Femur (tissue), 1 donor: ENCODE measurements at places on chromosomes 11 and 22.

GRCh38 chr11:77384571-77384970 lies 83.1 kb upstream of the GDPD4 start:
- no peak for DNase-seq

GRCh38 chr11:33324302-33324985 lies 67.3 kb downstream of the HIPK3 start:
- no peak for DNase-seq

GRCh38 chr11:12182676-12183541 lies 72.5 kb downstream of the MICAL2 start:
- peak; percentile 77 for DNase-seq

DNA sequence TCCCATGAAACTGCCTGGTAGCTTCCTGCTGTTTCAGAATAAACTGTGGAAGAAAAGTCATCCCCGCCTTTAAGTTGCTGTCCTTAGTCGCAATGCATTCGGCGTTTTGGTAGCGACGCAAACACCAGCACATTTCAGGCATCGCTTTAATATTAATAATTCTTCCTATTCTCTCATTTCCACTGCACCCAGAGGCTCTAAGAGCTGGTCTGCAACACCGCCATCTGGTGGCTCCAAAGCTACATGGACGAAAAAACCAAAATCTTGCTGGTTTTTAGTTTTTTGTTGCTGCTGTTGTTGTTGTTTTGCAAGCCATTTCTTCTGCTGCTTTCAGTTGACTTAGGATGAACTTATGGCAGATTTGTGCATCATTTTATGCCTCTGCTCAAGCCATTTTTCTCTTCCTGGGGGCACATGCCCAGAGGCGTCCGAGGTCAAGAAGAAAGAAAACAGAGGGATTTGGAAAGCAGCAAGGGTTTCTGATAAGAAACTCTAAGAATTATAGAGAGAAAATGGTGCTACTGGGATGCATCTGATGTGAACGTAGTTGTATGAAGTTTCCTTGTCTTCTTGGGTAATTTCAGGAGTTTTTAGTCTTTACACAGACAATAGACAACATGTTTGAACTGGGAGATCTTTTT lies 345.4 kb upstream of the KIRREL3 start:
- peak; percentile 45 for DNase-seq

DNA sequence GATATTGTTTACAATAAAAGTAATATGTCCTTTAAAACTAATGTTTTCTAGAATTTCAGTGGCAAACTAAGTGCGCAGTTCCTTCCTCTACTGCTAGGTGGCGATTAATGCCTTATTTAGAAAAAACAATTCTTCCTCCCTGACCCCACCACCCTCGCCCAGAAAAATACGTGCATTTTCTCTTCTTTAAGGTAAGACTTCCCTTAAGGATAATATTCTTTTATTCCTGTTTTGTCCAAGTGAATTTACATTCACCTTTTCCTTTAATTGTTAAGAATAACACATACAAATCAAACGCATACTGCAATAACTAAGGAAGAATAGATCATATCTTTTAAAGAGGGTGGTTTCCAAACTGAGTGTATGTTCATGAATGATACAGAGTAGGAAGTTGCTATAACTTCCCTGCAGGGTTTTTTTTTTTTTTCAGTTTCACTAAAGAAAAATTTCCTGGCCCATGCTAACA lies 17.0 kb upstream of the PSMA1 start:
- peak; percentile 21 for DNase-seq

DNA sequence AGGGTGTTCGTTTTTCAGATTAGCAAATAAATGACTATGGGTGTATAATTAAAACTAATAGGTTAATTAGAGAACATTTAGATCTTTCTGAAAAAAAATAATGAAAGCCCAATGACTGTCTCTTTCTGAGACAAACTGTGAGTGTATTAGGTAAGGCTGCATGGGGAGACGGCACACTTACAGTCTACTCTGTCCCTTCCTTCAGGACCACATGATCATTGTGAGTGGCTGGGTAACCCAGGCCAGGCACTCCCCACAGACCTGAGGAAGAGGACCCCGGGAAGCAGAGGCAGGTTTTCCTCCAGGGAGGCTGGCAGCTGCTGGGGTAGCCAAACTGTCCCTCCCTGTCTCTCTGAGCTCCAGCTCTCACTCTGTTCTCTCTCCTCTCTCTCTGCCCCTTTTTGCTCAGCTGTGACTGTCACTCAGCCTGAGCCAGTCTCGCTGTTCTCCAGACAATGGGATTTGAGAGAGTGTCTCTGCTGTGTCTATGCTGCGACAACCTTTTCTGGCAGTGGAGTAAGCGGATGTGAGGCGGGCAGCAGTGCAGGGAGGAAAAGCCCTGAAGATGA lies 83.1 kb upstream of the NCAM1 start:
- peak; percentile 75 for DNase-seq

DNA sequence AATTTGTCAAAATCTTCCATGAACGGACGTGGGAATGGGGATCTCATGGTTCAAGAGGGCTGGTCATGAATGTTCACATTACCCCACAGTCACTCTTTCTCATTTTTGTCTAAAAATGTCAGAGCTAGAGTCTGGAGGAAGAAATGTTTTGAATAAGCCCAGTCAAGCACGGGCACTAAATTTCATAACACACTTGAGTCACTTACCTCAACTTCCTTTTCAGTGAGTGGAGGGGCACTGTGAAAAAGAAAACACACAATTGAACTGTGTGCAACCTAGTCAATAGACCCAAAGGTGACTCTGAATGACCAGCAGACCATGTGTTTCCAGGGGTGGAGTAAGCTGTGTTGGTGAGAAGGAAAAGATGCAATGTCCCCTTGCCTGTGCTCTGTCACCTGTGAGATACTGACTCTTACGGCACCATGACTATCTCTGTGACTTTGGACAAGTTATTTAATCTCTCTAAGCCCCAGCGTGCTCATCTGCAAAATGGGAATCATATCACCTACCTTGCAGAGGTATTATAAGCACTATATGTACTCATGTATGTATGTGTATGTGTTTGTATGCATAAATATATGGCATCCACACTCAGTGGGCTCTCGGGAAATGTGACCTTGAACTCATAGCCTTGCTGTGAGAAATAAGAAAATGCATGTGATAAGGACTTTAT lies 38.2 kb upstream of the LYVE1 start:
- no peak for DNase-seq

DNA sequence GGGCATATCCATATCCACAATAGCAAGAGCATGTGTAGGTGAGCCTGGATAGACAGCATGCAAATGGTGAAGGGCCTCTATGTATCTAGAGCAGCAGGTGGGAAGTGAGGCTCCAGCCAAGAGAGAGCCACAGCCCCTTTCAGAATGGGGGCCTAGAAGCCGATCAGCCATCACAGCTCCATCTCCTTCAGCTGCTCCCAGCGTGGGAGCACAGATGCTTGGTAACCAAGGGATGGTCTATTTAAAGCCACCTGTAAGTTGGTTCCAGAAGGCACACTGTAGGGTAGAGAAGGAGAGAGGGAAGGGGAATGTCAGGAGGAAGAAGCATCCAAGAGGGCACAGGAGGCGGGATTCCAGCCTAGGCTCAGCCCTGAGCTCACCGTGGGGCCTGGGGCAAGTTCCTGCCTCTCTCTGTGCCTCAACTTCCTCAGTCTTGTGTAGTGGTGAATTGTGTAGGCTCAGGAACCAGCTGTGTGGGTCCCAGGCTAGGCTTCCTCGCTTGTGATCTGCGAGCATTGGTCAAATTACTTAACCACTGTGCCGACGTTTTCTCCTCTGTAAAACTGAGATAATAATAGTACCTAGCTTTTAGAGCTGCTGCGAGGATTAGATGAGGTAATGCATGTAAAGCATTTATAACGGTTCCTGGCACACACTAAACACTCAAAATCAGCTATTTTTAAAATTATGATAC lies 122.9 kb upstream of the NAV2 start:
- no peak for DNase-seq

DNA sequence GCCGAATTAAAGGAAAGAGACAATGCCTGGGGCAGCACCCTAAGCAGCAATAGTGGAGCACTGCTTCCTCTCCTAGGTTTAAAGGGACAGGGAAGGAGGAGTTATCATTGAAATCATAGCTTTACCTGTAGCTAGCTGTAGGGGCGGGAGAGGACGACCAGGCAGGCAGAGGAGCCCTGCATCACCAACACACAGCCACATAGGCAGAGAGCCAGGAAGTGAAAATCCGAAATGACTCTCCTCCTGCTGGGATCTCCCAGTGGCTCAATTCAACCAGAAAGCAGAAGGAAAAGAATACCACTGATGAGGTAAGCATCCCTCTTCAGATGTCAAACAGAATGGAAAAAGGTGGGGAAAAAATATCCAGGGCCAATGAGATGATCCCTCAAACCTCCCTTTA lies 20.4 kb downstream of the MRGPRX4 start:
- no peak for DNase-seq

DNA sequence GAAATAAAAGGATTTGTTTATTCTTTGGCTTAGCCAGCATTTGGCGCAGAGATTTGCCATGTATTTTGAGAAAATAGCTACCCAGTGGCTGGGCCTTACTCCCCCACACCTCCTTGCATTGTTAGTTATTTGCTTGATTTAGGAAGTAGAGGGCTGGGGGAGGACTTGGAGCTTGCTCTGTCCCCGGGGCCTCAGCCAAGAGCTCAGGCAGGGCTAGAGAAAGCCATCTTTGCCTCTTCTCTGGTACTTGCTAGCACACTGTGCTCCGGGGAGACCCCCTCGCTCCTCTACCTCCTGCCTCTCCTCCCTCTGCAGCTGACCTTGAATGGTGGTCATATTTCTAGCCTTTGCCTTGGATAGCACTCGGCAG lies 93.0 kb downstream of the SCN3B start:
- no peak for DNase-seq

DNA sequence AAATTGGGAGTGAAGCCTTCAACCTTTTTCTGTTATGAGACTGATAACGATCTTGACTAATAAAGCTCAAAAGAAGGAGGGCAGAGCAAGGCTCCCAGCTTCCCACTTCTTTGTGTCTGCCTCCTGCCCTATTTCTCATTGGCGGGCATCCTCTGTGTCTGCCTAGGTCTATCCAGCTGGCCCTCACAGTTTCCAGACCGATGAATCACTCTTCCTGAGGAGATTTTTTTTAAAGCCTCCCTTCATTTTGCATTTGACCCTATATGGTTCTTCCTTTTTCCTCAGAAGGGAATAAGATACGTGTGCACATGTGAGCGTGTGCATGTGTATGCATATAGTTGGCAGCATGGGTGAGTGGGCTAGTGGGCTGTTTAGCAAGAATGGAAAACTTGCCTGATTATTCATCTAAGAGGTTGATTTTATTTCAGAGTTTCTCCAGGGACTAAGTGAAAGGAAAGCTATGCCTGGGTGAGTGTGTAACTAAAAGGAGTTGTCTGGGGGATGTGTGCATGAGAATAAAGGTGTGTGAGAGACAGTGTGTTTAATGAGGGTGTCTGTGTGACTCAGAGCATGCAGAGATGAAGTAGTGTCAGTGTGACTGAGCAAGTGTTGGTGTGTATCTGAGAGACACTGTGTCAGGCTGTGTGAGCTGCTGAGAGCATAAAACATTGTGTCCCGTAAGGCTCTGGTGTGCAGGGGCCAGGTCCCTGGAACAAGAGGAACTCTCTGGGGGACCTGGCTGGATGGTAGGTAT lies 12.2 kb downstream of the PHLDB1 start:
- peak; percentile 87 for DNase-seq

- no peak for DNase-seq
Observed at GRCh38 chr22:49207008-49208003, 620.4 kb downstream of the BRD1 start.

DNA sequence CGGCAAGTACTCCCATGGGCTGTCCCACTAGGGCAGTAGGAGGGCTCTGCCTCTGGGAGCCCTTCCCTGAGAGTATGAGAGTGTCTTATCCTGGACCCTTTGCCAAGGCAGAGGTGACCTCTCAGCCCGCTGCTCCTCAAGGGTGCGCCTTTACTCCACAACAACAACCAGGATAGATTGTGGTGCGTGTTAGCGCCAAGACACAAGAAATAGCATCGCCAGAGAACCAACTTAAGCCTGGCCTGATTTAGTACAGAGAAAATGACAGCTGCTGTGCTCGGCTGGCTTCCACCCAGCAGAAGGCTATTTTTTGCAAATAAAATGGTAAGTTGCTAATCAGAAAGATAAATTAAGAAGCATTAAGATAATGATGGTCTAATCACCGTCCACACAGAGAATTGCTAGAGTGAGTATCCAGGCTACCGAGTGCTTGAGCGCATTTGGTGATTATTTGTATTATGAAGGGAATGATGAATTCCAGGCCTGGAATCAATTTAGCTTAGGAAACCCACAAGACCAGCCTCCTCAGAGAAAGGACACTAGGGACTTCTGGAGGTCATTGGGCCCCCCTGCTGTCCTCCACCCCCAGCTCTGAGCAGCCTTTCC lies 119.8 kb downstream of the PKNOX2 start:
- no peak for DNase-seq

DNA sequence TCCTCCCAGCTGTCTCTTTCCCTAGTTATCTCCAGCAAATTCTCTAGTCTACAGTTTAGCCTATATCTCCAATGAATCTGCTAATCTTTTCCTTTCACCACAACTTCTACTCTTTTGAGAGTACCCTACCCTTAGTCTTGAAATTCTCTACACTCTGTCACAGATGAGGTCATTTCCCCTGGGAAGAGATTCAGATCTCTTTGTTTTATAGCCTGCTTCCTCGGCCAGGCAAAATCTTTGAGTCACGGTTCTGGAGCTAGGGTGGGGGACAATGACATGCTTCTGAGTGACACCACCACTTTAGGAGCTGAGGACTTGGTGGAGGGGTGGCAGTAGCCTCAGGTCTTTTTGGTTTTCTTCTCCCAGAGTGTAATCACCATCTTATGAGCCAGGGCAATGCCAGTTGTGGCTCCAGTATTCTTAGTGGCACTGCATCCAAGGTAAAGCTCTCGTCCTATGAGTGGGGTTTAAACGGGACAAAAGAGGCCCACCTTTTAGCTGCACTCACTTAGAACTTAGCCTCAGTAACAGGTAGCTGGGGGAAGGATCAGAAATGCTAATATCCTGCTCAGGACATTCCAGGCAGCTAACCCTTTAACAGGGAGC lies 98.5 kb upstream of the RRM1 start:
- no peak for DNase-seq

DNA sequence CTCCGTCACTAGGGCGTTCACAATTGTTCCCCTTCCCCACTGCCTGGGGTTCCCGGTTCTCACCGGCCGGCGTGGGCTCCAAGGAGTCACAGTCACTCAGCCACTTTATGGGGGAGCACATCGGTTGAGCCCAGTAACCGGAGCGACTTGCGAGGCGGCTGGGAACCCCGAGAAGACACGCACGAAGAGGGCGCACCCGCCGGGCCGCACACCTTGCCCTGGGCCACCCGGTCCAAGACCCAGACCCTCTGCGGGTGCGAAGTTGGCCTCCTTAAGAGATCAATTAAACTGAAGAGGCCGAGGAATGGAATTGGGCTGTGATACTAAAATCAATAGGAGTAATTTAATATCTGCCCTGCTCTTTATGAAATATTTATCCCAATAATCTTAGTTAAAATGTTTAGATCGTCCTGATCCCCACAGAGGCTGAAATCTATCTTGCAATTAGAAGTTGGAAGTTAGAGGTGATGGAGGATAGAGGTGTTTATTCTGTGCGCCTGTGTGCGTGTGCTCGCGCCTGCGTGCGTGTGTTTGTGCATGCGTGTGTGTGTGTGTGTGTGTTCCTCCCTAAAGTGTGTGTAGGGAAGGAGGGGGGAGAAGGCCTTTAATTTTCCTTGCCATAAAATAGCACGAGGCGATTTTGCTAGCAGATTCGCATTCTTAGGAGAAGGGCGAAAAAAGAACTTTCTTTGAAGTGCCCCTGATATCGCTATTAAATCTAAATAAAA lies 954 bp upstream of the MN1 start:
- no peak for DNase-seq

GRCh38 chr22:27386186-27386585 lies 415.4 kb downstream of the MN1 start:
- no peak for DNase-seq
